ENCODE measurements at places on chromosomes 4 and X.

DNA sequence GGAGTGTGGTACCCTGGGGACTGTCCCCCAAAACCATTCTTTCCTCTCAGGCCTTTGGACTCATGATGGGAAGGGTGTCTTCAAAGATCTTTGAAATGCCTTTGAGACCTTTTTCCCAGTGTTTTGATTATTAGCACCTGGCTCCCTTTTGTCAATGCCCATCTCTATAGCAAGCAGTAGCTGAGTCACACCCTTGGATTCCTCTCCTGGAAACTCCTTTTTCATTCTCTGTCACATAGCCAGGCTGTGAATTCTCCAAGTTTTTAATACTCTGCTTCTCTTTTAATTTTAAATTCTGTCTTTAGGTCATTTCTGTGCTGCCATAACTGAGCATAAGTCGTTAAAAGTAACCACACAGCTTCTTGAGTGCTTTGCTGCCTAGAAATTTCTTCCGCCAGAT is 29.7 kb downstream of the IL21 start:
- H3K27ac ChIP-seq, result no peak overlapping the region
- H3K4me3 ChIP-seq, result no peak overlapping the region
- no peaks in the 10 kb centered on the region for H3K4me1 ChIP-seq
- DNase-seq, result no peak
- H3K27me3 ChIP-seq, result no peaks in the 10 kb centered on the region

DNA sequence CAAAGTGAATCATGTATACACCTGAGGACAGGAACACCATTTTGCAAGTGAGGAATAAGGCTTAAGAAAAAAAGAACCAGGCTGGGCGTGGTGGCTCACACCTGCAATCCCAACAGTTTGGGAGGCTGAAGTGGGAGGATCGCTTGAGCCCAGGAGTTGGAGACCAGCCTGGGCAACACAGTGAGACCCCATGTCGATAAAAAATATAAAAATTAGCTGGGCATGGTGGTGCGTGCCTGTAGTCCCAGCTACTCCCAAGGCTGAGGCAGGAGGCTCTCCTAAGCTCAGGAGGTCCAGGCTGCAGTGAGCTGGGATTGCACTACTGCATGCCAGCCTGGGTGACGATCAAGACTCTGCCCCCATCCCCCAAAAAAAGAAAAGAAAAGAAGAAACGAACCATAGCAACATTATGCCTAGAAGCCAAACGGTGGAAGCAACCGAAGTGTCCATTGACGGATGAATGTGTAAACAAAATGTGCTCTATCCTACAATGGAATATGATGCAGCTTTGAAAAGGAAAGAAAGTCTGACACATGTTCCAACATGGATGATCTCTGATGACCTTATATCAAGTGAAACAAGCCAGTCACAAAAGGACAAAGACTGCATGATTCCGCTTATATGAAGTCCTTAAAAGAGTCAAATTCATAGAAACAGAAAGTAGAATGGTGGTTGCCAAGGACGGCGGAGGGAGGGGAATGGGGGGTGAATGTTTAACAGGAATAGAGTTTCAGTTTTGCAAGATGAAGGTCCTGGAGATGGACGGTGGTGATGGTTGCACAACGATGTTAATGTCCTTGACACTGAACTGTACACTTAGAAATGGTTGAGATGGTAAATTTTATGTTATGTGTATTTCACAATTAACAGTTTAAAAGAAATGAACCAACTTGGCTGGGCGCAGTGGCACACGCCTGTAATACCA is 8.6 kb upstream of the KIAA0232 start:
- H3K27ac ChIP-seq, result peak overlapping the region; percentile 85
- H3K36me3 ChIP-seq, result no peaks in the 10 kb centered on the region
- peaks cover 16% of the 10 kb centered on the region for H3K4me1 ChIP-seq

GRCh38 chr4:15007201-15007600 is 4.9 kb downstream of the CPEB2 start:
- H3K27me3 ChIP-seq, result no peaks in the 10 kb centered on the region
- H3K4me1 ChIP-seq, result peaks cover 59% of the 10 kb centered on the region
- peak overlapping the region; percentile 99 for H3K4me3 ChIP-seq
- peaks cover 10% of the 10 kb centered on the region for H3K36me3 ChIP-seq
- DNase-seq, result no peak

DNA sequence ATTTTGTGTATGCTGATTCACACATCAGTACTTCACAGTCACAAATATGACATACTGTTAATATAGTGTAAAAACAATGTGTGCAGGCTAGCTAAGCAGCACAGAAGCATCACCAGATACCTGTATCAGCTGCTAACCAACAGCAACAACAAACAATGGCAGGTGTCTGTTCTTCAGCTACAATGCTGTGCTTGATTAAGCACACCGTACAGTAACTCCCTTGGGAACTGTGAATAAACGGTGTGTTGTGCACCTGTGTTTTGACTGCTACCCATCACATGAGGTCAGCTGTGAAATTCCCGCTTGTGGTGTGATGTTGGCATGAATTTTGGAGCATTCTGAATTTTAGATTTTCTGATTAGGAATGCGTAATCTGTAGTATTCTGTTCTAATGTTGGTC is 379.7 kb upstream of the FAT1 start:
- no peaks in the 10 kb centered on the region for H3K36me3 ChIP-seq
- H3K4me1 ChIP-seq, result no peaks in the 10 kb centered on the region
- H3K27ac ChIP-seq, result no peak overlapping the region
- H3K4me3 ChIP-seq, result no peak overlapping the region
- H3K27me3 ChIP-seq, result no peaks in the 10 kb centered on the region
- no peak for DNase-seq

GRCh38 chr4:156764145-156764544 is 207.5 kb downstream of the PDGFC start:
- H3K27ac ChIP-seq, result peak overlapping the region; percentile 26
- DNase-seq, result no peak
- peaks cover 24% of the 10 kb centered on the region for H3K4me1 ChIP-seq
- H3K27me3 ChIP-seq, result no peaks in the 10 kb centered on the region

GRCh38 chrX:55919367-55920221 is 202.0 kb downstream of the RRAGB start:
- DNase-seq, result no peak
- no peaks in the 10 kb centered on the region for H3K27me3 ChIP-seq
- no peaks in the 10 kb centered on the region for H3K4me1 ChIP-seq

GRCh38 chrX:74248889-74249288 is 55.1 kb upstream of the ZCCHC13 start:
- H3K27me3 ChIP-seq, result no peaks in the 10 kb centered on the region
- peak overlapping the region; percentile 12 for H3K27ac ChIP-seq
- H3K36me3 ChIP-seq, result no peaks in the 10 kb centered on the region
- no peak overlapping the region for H3K4me3 ChIP-seq

DNA sequence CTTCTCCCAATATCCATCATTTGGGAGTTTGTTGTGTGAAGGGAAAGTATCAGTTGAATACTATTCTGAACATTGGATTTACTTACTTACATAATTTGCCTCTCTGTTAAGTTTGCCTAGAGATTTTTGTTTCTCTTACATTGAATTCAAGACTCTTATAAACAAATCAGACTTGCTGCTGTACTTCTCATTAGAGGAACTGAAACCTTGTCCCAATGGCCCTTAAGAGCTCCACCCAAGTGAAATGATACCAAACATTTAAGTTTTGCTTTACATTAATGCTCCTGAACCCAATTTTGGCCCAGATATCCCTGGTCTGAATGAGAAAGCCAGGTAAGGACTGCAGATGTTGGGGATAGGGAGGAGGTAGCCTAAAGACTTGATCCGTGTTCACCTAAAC is 32.0 kb downstream of the HAND2 start:
- no peak overlapping the region for H3K27ac ChIP-seq
- H3K4me1 ChIP-seq, result peaks cover 3% of the 10 kb centered on the region
- H3K4me3 ChIP-seq, result no peak overlapping the region
- H3K36me3 ChIP-seq, result no peaks in the 10 kb centered on the region
- H3K27me3 ChIP-seq, result no peaks in the 10 kb centered on the region

DNA sequence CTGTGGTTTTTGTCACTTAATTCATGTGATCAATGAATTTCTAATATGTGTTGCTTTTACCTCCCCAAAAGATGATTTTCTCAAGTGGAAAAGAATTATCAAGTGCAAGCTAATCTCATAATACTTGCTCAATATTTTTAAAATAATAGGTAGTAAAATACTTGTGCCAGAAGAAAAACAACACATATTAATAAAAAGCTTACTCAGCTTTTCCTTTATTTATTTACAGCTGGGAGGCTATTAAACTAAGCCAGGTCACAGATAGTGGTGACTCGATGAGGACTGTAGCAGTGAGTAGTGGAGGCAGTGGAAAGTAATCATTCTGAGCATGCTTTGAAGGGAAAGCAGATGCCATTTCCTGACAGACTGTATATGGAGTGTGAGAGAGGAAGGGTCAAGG is 96.1 kb downstream of the PRDM5 start:
- no peaks in the 10 kb centered on the region for H3K27me3 ChIP-seq
- H3K4me1 ChIP-seq, result no peaks in the 10 kb centered on the region
- no peaks in the 10 kb centered on the region for H3K36me3 ChIP-seq
- no peak overlapping the region for H3K27ac ChIP-seq
- H3K4me3 ChIP-seq, result no peak overlapping the region

DNA sequence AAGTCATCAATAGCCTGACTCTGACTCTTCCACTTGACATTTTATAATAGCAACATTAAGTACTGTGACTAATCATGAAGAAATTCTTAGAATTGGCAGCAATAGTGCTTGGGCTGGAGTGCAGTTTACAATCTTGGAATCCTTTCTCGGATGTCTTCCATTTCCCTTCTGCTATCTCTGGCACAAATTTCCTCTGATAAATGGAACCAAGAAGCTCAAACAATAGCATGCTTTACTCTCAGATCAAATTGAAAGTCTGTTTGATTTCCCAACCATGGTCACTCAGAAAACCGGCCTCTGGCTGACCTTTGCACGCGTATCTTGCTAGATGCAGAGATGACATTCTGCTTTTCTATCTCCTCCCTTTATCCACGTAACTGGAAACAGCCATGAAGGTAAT is 99.0 kb upstream of the SPANXC start:
- DNase-seq, result no peak
- H3K27me3 ChIP-seq, result no peaks in the 10 kb centered on the region
- no peaks in the 10 kb centered on the region for H3K36me3 ChIP-seq
- H3K4me3 ChIP-seq, result no peak overlapping the region
- H3K27ac ChIP-seq, result no peak overlapping the region

- H3K4me1 ChIP-seq, result no peaks in the 10 kb centered on the region
- H3K27ac ChIP-seq, result peak overlapping the region; percentile 57
- H3K36me3 ChIP-seq, result no peaks in the 10 kb centered on the region
- no peak for DNase-seq
- H3K4me3 ChIP-seq, result no peak overlapping the region
These were observed 81.6 kb upstream of the MED14 start for GRCh38 chrX:40816906-40817305.

DNA sequence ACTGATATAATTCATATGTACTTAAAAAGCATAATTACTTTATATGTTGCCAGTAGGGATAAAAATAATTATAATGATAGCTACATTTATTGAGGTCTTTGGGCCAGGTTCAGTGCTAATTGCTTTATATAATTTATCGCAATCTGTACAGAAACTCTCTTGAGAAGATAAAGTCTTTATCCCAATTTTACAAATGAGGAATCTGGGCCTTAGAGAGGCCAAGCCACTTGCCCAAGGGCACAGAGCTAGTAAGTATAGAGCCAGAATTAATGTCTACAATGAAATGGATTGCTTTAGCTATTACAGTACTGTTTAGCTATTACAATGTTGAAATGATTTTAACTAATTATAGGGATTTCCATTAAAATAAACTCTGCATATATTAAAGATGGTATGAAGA is 30.6 kb upstream of the TBC1D1 start:
- H3K4me1 ChIP-seq, result peaks cover 10% of the 10 kb centered on the region
- H3K36me3 ChIP-seq, result no peaks in the 10 kb centered on the region
- no peak for DNase-seq
- H3K27me3 ChIP-seq, result no peaks in the 10 kb centered on the region
- no peak overlapping the region for H3K4me3 ChIP-seq

DNA sequence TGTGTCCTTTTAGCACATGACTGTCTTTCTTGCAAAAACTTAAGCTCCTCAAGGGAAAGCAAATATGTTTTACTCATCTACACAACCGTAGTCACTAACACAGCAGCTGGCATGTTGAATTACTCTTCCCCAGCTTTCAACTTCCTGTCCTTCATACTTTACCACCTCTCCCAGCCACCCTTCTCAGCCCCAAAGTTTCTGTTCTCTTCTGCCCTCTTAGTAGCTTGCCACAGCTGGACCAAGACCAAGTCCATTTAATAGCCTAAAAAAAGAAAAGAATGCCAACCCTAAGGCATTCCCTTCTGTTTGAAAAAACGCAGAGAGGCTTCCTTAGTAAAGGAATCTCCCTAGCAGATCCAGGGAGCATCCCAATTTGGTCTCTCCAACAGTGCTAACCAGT is 36.8 kb downstream of the SRPX2 start:
- no peak for DNase-seq
- no peak overlapping the region for H3K27ac ChIP-seq
- no peaks in the 10 kb centered on the region for H3K4me1 ChIP-seq
- no peaks in the 10 kb centered on the region for H3K27me3 ChIP-seq
- H3K4me3 ChIP-seq, result no peak overlapping the region

- no peak overlapping the region for H3K27ac ChIP-seq
- H3K4me3 ChIP-seq, result no peak overlapping the region
- H3K27me3 ChIP-seq, result no peaks in the 10 kb centered on the region
- no peaks in the 10 kb centered on the region for H3K36me3 ChIP-seq
These were observed 52.2 kb downstream of the SPATA18 start for GRCh38 chr4:52103319-52103718.

DNA sequence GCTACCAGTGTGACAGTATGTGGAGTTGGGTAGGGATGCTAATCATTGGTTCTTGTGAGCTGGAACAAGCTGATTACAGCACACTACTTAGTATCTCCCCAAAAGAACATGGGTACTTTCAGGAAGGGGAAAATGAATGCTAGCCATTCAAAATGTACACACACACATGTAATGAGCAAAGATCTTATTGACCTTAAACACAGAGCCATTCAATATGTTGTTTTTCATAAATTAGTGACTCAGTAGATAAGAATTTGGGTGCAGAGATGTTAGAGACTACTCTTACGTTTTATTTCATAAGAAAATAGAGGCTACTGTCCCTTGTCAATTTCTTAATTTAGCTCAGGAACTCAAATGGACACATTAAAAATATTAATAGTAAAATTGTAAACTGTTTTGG is 509.5 kb upstream of the ATOH1 start:
- no peak overlapping the region for H3K27ac ChIP-seq
- H3K4me1 ChIP-seq, result no peaks in the 10 kb centered on the region
- no peaks in the 10 kb centered on the region for H3K36me3 ChIP-seq
- H3K27me3 ChIP-seq, result no peaks in the 10 kb centered on the region
- no peak overlapping the region for H3K4me3 ChIP-seq

DNA sequence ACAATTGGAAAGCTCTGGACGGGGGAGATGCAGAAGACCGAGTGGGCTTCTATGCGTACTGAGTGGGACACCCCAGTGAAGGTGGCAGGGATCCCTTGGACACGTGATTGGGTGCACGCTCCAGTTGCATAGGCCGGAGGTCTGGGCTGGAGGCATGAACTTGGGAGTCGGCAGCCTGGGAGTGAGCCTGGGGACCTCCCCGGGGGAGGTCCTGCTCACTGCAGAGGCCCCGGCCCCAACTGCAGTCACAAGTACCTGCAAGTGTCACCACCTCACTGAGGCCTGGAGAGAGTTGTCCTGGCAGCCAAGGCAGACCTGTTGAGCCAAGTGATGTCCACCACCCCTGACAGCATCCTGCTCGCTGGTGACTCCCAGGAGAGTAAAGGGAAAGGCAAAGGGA is 49.3 kb upstream of the HMX1 start:
- no peak overlapping the region for H3K4me3 ChIP-seq
- no peaks in the 10 kb centered on the region for H3K27me3 ChIP-seq
- DNase-seq, result no peak
- H3K27ac ChIP-seq, result no peak overlapping the region
- H3K36me3 ChIP-seq, result no peaks in the 10 kb centered on the region

Data from thoracic aorta (tissue), 2 donors.